ENCODE measurements at places on chromosomes 7 and 10.

DNA sequence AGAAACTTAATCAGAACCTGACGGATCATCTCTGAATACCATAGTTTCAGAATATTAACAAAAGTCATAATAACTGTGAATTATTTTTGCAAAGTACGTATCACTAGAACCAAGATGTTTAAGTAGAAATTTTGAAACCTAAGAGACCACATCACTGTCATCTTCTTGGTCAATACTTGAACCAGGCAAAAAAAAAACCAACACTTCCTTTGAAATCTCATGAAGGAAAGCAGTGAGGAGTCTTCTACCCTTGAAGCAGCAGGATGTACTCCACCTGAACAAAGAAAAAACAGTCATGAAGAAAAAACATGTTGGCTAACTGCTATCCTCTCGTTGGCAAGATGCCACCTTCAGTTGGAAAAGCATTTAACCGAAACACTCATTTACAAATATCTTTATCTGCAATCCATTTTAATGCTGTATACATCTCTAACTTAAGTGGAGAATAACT lies 82.4 kb downstream of the SRPK2 start:
- no peaks in the 10 kb centered on the region for H3K36me3 ChIP-seq
- no peak overlapping the region for H3K27ac ChIP-seq
- no peak for DNase-seq
- no peaks in the 10 kb centered on the region for H3K4me1 ChIP-seq
- no peaks in the 10 kb centered on the region for H3K27me3 ChIP-seq

GRCh38 chr10:60203993-60204618 lies 185.6 kb downstream of the ANK3 start:
- no peak overlapping the region for H3K4me3 ChIP-seq
- no peaks in the 10 kb centered on the region for H3K4me1 ChIP-seq
- no peaks in the 10 kb centered on the region for H3K27me3 ChIP-seq
- H3K36me3 ChIP-seq = no peaks in the 10 kb centered on the region
- no peak overlapping the region for H3K27ac ChIP-seq

GRCh38 chr10:63798599-63799498 lies 277.6 kb downstream of the REEP3 start:
- no peaks in the 10 kb centered on the region for H3K4me1 ChIP-seq
- no peak overlapping the region for H3K27ac ChIP-seq
- H3K36me3 ChIP-seq = no peaks in the 10 kb centered on the region
- H3K27me3 ChIP-seq = no peaks in the 10 kb centered on the region
- no peak overlapping the region for H3K4me3 ChIP-seq
- DNase-seq = no peak

GRCh38 chr7:100122568-100122967 lies 3.1 kb downstream of the CNPY4 start:
- H3K4me1 ChIP-seq = no peaks in the 10 kb centered on the region
- DNase-seq = no peak
- H3K36me3 ChIP-seq = no peaks in the 10 kb centered on the region
- H3K27ac ChIP-seq = no peak overlapping the region
- H3K4me3 ChIP-seq = no peak overlapping the region

DNA sequence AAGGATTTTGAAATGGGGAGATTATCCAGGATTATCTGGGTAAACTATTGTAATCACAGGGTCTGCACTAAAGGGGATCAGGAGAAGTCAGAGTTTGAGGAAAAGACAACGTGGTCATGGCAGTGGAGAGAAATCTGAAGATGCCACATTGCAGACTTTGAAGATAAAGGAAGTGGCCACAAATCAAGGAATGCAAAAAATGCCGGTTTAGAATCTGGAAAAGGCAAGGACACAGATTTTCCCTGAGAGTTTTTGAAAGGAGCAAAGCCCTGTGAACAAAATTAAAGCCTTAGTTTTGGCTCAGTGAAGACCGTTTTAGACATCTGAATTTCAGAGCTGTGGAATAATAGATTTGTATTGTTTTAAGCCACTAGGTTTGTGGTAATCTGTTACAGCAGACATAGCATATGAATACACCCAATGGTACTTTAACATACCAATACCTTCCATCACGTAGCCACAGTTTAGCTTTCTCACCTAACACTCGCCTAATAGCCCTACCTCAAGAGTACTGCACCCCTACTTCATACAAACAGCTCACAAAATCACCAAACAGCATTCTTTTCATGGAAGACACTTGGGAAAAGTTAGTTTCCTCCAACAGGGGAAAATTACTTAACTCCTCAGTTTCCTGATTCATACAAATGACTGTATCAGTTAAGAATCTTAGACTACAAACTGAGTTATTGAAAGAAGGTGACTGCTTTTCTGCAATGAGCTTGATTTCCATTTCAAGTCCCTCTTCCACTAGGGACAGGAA lies 446.5 kb downstream of the INHBA start:
- H3K27me3 ChIP-seq = no peaks in the 10 kb centered on the region
- H3K27ac ChIP-seq = no peak overlapping the region
- H3K36me3 ChIP-seq = no peaks in the 10 kb centered on the region
- no peak overlapping the region for H3K4me3 ChIP-seq

DNA sequence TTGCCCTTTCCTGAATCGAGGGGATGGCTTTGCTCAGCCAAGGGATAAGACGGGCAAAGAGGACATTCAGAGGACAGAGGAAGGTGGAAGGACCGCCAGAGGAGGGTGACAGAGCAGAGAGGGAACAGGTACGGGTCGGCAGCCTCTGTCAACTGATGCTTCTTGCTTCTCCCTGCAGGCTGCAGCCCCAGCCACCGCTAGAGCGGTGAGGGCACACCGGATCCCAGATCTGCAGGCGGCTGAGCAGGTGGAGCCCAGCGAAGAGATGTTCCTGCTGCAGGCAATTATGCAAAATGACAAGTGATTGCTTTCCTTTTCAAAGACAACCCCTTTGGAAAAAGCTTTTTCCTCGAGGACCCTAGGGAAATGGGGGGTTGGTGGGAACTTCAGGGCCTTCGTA lies 181.9 kb upstream of the ANKRD30A start:
- no peaks in the 10 kb centered on the region for H3K27me3 ChIP-seq
- no peaks in the 10 kb centered on the region for H3K4me1 ChIP-seq
- no peak for DNase-seq
- no peaks in the 10 kb centered on the region for H3K36me3 ChIP-seq

Measured in right lobe of liver (tissue), 6 donors.